ENCODE measurements at places on chromosomes 3 and 15.
A peak's percentile ranks its signal among the peaks of the same experiment; 100 is the strongest.

- peak; percentile 8 for DNase-seq
Observed at GRCh38 chr15:87527416-87527815, 729.1 kb downstream of the NTRK3 start.

DNA sequence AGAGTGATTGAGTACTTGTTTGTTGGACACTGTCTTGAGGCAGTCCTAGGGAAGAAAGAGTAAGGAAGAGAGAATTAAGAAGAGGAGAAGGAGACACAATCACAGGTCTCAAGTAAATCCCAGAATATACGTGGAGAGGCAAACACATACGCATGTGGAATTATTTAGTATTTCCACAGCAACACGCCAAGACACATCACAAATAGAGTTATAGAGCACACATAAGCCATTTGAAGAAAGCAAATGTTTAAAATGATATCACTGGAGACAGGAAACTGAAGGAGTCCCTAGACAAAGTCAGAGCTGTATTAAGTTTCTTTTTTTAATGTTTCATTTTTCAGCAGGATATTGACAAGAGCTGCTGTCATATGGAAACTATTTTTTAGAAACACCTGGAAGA is 206.1 kb upstream of the LRIG1 start:
- no peak for DNase-seq

GRCh38 chr15:48285329-48286214 is 45.7 kb upstream of the DUT start:
- peak; percentile 77 for DNase-seq

DNA sequence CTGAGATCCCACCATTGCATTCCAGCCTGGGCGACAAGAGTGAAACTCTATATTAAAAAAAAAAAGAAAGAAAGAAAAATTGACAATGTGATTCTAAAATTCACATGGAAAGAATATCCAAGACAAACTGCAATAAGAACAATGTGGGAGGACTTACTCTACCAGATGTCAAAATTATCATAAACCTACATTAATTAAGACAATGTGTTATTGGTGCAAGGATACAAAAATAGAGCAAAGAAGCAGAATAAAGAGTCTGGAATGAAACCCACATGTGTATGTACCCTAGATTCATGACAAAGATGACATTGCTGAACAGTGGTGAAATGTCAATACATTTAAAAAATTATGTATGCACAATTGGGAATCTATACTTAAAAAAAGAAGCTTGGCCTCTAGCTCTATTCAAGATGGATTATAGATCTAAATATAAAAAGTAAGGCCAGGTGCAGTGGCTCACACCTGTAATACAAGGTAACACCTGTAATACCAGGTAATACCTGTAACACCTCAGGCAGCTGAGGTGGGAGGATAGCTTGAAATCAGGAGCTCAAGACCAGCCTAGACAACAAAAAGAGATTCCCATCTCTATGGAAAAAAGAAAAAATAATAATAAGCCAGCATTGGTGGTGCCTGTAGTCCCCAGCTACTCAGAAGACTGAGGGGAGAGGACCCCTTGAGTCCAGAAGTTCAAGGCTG is 45.7 kb downstream of the ZBTB11 start:
- no peak for DNase-seq

DNA sequence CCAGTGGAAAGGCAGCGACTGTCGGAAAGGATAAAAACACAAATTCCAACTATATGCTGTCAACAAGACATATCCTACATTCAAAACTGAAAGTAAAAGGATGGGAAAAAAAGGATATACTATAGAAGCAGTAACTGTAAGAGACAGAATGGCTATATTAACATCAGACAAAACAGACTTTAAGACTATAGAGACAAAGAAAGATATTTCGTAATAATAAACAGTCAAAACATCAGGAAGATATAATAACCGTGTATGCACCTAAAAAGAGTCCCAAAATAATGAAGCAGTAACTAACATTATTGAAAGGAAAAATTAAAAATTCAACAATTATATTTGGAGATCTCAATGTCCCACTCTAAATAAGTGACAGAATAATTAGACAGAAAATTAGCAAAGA is 48.2 kb downstream of the ZNF148 start:
- DNase-seq, result no peak

Data from LoVo (cell line).